ENCODE measurements at places on chromosomes 1 and 21.

DNA sequence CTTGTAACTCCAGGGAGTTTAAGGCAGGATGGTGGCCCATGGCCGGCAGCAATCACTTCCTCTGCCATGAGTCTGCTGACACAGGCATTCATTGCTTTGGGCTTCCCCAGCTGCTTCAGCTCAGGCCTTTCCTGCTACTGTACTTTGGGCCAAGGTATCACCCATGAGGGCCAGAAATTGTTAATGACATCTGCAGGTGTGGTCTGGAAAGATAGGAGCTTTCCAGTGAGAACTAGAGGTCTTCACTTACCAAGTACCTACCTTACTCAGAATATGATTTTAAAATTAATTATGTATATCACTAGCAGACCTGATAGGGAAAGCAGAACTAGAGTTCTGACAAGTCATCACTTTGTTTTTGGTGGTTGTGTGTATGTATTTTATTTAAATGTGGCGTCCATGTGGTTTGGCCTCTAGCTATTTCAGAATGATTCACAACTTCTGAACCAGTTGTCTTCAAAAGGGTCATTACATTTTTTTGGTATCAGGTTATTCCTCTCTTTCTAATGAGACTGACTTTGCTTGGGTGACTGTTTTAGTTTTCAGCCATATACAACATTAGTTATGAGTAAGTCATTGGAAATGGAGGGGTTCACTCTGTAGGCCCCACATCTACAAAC, 2.7 kb downstream of the RGL1 start:
- no peak for DNase-seq

GRCh38 chr1:20410503-20410902, 75.5 kb downstream of the CAMK2N1 start:
- DNase-seq, result peak; percentile 60

DNA sequence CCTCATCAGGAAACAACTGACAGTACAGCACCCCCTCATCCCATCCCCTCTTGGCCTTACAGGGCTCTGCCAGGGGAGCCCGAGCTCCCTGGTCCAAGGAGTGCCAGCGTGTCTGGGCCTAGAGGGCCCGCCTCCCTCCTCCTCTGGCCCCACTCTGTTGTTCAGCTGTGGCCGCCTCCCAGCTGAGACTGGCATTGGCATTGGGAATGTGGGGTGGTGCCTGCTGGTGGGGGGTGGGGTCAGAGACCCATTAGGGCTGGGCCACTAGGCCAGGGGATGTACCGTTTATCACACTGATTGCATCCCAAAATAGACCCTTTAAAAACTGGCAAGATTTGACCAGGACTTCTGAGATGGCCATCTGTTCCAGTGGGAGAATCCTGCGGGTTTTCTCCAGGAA, 1.4 kb downstream of the LDLRAP1 start:
- DNase-seq, result peak; percentile 62

DNA sequence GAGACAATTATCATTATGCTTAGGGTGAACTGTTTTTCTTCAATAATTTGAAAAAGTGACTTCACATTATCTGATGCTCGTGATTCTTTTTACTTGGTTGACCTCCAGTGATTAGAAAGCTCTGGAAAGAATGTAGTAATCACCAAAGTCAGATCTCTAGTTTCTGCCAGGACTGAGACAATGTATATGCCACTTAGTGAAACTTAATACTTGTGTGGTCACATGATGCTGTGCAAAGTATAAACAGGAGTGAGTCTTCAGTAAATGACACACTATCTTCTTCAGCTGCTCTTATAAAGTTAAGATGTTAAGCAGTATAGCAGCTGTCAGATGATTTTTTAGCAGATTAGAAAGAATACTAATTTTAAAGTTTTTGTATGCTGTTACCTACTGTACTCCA, 17.2 kb downstream of the VCAM1 start:
- DNase-seq, result no peak

GRCh38 chr1:245258271-245258920, 103.6 kb downstream of the KIF26B start:
- DNase-seq, result peak; percentile 52

- no peak for DNase-seq
These were observed 31.6 kb upstream of the DNAJC6 start for GRCh38 chr1:65277605-65278347.

DNA sequence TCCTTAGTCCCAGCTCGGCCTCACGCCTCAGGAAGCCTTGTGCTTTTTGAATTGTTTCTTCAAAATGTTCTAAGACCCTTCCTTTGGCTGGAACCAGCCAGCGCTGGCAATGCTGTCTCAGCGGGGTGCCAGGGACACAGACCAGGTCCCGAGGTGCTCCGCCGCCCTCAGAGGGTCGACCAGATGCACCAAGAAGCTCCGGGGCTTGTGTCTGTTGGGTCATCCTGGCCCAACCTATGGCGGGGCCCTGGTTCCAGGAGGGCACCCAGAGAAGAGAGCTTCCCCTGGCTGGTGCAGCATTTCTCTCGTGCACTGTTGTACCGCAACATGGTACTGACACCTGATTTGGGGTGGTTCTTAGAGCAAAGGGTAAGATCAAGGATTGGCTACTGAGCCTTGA, 40.1 kb upstream of the BECN2 start:
- DNase-seq, result no peak

- no peak for DNase-seq
These were observed 77.1 kb downstream of the PBX1 start for GRCh38 chr1:164635803-164636731.

All from cerebellum (tissue), 4 donors.